Activated T-cell treated with anti-CD3 and anti-CD28 coated beads for 48 hours (primary cell): ENCODE measurements at places on chromosomes 5 and 9.
A peak's percentile ranks its signal among the peaks of the same experiment; 100 is the strongest.

DNA sequence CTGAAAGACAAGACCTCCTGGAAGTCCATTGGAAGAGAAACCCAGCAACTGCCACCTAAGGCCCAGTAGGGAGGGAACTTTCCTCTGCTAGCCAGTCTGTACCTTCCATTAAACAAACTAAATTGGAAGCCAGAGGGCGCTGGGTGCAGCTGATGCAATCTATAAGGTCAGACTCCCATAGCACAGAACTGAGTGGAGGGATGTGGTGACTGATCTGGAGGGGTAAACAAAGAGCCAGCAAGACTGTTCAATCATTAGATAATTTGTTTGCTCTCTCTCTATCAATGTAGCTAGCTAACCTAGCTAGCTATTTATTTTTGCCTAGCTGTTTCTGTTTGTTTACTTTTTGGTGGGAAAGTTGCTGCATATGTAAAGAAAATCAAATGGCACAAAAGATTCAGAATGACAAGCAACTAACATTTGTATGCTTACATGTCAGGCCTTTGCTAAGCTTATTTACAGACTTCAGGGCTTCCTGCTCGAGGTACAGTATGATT lies 291.8 kb upstream of the DAB2 start:
- no peak for DNase-seq

GRCh38 chr5:143243103-143243502 lies 160.4 kb downstream of the NR3C1 start:
- no peak for DNase-seq

- no peak for DNase-seq
Observed at GRCh38 chr9:31140316-31140715, 1244.1 kb upstream of the ACO1 start.

DNA sequence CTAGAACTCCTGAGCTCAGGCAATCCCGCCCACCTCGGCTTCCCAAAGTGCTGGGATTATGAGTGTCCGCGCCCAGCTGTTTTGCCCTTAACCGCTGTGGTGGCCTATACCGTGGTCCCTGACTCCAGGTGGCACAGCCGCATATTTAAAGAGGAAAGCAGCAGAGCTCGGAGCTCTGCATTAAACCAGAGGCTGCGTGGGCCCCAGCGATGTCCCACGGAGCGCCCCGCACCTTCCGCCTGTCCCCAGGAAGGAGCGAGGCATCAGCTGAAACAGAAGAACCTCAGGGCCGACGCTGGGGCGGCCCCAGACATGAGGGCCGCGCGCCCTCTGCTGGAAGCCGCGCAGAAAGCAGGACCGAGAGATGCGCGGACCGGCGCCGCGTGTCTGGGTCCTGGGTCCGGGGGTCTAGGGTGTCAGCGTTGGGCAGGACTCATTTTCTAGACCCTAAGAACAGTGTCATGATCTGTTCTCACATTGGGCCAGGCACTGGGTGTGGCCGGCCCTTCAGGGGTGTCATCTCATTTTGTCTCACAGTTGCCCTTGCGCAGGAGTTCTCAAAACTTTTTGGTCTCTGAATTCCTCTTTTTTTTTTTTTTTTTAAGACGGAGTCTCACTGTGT lies 37.7 kb downstream of the LAMC3 start:
- peak; percentile 73 for DNase-seq

DNA sequence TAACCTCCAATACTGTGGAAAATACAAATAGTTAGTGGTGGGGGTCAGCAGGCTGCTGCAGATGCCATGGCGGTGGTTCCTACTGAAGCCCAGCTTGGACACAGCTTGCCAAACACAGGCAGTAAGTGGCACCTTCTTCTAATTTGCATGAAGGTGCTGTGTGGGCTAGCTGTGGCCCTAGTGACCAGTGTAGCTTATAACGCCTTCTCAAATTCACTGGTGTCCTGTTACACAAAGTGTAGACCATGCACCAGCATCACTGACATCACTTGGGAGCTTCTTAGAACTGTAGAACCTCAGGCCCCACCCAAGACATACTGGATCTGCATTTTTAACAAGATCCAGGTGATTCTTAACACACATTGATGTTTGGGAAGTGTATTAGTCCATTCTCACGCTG lies 58.8 kb upstream of the TGFBR1 start:
- no peak for DNase-seq

- no peak for DNase-seq
Observed at GRCh38 chr5:113989913-113990305, 372.0 kb upstream of the KCNN2 start.

- no peak for DNase-seq
Observed at GRCh38 chr9:126906091-126906490, 8.5 kb upstream of the RALGPS1 start.

GRCh38 chr5:181255276-181255675 lies 5.7 kb downstream of the TRIM52 start:
- DNase-seq, result no peak

DNA sequence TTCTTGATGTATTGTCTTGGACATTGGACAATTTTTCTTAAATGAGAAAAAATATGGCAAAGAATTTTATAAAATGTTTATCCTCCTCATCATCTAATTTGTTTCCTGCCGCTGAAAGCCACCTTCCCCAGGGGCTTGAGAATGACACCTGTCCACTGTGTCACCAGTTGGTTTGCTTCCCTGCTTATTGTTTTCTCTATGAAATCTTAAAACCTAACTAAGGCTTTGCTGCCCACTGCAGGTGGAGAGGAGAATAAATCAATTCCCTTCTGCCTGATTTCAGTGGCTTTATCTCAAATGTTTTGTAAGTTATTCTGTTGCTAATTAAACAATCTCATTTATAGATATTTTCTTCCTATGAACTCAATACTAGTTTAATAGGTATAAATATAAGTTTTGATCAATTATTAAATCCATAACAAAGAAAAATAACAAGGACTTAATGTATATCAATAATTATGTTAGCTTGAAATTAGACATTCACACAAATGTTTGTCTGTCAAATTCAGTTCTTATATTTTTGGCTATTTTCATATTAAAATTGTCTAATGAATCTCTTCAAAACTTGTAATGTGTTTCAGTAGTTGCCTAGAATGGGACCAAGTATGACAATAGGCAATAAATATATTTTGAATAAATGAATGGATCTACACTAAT lies 822.5 kb downstream of the PTPRD start:
- no peak for DNase-seq

DNA sequence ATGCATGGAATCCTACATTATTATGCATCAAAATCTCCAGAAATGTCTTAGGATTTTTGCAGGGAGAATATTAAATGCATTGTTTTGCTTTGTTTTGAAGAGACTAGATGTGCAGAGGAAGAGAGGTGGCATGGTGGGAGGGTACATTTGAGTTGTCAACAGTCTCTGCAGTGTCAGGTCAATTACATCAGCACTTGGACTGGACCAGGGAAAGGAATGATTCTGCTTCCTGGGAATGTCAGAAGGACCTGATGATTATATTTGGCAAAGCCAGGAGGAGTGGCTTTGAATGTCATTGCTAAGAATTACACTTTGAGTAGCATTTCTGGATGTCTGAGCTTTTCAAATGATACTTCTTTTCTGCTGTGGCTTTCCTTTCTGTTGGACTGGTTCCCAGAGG lies 17.5 kb upstream of the TMEFF1 start:
- DNase-seq, result no peak

- DNase-seq, result no peak
Observed at GRCh38 chr5:94072116-94072515, 330.7 kb upstream of the POU5F2 start.

- DNase-seq, result no peak
Observed at GRCh38 chr9:137312852-137313325, 10.8 kb upstream of the NRARP start.

DNA sequence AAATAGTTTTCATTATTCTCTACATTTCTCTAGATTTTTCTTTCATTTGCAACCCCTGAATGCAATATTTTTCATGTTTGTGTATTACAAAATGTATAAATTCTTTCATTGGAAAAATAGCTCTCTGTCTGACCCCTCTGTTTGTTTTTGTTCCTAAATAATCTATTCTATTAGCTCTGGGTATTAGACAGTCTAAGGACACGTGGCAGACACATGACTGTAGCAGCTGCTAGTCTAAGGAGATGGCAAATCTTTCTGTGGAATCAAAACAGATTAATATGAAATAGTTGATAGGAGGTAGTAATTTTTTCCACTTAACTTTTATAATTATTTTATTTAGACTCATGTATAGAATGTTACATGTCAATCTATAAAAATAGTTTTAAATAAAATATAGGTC lies 21.4 kb upstream of the SPATA9 start:
- DNase-seq, result no peak

GRCh38 chr5:18393565-18394442 lies 759.5 kb downstream of the TAF11L14 start:
- DNase-seq, result peak; percentile 12

DNA sequence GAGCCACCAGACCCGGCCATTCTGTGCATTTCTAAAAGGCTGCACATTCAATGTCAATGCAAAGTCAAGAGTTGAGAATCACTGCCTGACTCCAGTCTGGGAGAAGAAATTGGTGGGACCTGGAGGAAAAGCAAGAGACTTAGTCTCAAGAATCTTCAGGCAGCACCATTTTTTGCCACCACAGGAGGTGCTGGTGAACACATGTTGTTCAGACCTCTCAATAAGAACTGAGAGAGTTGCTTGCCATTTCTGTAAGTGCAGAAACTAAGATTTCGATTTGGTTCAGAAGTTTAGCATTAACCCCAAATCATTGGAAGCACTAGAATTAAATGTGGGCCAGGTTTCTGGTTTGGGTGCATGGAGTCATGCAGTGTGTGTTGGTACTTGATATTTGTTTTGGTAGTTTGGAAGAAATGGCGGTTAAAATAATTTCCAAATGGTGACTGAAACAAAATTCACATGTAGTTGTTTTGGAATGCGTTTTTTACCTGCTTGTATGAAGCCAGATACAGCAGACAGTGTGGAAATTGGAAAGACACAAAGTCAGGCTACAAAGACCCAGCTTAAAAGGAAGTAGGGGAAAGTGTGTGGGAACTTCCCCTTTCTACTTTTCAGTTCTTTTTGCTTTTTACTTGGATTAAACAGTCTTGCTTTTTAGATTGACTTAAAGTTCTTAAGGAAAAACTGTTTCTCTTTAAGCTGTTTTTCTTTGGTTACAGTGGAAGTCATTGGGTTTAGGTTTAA lies 20.4 kb downstream of the PDE8B start:
- no peak for DNase-seq

GRCh38 chr5:159179529-159180305 lies 29.6 kb downstream of the RNF145 start:
- DNase-seq, result no peak

DNA sequence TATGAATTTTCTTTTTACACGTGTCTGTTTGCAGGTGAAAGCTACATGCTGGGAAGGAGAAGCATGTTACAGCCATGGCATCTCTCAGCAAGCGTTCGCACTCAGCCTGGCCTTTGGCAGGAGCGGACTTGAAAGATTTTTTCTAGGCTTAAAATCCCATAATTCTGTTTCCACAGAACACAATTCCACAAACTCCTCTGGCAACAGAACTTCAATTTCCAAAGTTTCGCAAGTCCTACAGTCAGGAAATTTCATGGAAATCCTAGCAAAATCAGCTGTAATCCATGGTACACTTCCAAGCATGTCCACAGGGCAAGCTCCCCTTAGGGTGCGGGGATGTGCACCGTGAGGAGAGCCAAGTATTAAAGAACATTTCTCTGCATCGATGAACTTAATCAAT lies 35.9 kb downstream of the SUB1 start:
- no peak for DNase-seq

DNA sequence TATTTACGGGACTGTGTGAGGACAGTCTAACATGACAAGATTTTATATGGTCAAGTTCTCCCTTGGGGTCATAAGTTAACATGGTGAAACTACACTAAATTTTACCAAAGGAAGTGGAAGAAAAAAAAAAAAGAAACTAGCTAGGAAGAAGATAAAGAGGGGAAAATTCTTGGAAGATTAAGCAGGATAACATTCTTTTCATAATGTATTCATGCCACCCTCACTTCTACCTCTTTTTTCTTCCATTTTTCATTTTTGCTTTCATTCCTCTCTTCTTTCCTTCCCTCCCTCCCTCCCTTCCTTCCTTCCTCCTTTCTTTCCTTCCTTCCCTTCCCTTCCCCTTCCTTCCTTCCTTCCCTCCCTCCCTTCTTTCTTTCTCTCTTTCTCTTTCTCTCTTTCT lies 254.6 kb downstream of the RFX3 start:
- DNase-seq, result no peak

- DNase-seq, result no peak
Observed at GRCh38 chr5:154059039-154059430, 20.3 kb downstream of the MFAP3 start.

- DNase-seq, result no peak
Observed at GRCh38 chr5:16546732-16547131, 70.1 kb downstream of the RETREG1 start.

- DNase-seq, result no peak
Observed at GRCh38 chr5:97231025-97231636, 48.1 kb upstream of the RIOK2 start.

DNA sequence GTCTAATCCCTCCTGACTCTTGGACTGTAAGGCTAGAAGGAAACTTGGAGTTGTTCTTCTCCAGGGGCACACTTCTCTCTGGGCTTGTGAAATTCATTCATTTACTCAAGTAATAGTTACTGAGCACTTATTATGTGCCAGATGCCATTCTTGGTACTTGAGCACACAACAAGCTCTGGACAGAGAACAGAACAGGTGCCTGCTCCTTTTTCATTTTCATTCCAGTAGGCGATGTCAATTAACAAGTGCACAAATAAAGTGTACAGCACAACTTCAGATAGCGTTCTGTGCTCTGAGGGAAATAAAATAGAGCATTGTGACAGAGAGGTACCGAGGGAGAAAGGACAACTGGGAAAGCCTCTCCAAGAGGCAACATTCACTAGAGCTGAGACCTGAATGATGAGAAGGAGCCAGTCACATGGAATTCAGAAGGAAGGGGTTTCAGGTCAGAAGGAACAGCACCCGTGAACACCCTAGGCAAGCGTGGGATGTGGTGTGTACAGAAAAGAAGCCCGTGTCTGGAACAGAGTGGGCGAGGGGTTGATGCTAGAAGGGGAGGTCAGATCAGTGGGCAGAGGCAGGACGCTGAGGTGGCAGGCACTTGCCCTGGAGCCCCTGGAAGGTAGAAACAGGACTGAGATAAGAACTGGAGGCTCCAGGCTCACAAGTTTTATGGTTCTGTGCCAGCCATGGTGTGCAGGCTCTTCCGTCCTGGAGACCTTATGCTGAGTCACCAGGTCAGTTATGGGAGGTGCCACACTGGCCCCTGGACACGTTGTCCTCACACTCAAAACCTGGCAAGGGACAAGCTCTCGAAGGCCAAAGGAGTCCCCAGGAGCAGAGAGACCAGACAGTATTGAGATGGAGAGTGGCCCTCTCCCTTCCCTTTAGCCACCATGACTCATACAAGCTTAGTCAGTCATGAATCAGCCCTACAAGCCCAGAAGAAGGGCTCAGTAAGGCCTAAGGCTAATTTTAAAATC lies 7.2 kb upstream of the ABLIM3 start:
- DNase-seq, result no peak

DNA sequence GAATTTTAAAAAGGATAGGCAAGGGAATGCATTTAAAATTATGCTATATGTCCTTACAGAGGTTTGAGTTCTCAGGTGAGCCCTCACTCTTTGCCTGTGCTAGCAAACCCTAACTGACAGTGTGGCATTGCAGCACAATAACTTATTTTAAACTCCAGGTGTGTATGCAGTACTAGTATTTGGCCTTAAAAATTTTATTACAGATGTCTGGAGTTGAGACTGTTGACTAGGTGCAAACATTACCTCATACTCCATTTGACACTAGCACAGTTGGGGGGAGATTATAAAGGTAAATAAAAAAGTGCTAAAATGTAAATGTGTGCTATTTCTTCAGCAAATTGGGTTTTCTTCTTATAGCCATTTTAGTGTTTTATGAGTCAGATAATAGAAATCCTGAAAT lies 407.7 kb downstream of the SH3GL2 start:
- DNase-seq, result no peak
